ENCODE measurements at places on chromosomes 5 and 9. TPM values are rescaled to one million over a fixed set of nuclear protein-coding genes. Genes with fewer than 3 reads are reported as not detected.

Gene GARNL3
- total RNA-seq: 74.7 TPM

Gene GABRA1
- total RNA-seq: 25.3 TPM

Gene GABRB2
- 31.1 TPM for total RNA-seq

Gene GPX8
- 69.8 TPM for total RNA-seq

Gene PLCXD3
- total RNA-seq: 25.9 TPM

Gene VPS13A
- 25.6 TPM for total RNA-seq

Gene RBM22
- 45.2 TPM for total RNA-seq

Gene P4HA2
- total RNA-seq: 44.1 TPM

Gene ADCY2
- 25.4 TPM for total RNA-seq

Gene KCNMB1
- total RNA-seq: 0.30 TPM

Gene C9orf50
- total RNA-seq: 0.44 TPM

Gene ACOT12
- 3.8 TPM for total RNA-seq

Gene CCDC69
- total RNA-seq: 2.4 TPM

Gene CDX1
- total RNA-seq: 0.28 TPM

Gene CARTPT
- total RNA-seq: 5.0 TPM

Gene ABLIM3
- 32.6 TPM for total RNA-seq

Gene ELOVL7
- 4.6 TPM for total RNA-seq

Gene CDC20B
- 1.9 TPM for total RNA-seq

Gene GNG10
- total RNA-seq: 50.9 TPM

Gene INSL4
- total RNA-seq: not detected

Gene SAXO1
- total RNA-seq: 0.17 TPM

Gene ANKRD20A1
- total RNA-seq: 8.9 TPM

Gene VAV2
- 18.4 TPM for total RNA-seq

Gene TSC1
- total RNA-seq: 48.5 TPM

Gene C5orf34
- 4.7 TPM for total RNA-seq

Gene PLAC8L1
- 0.39 TPM for total RNA-seq

Gene CCNO
- total RNA-seq: 0.20 TPM

Gene C5orf22
- total RNA-seq: 19.7 TPM

Gene IFNA2
- total RNA-seq: not detected

Gene SPATA6L
- 5.9 TPM for total RNA-seq

Gene NSMF
- 29.7 TPM for total RNA-seq

Gene FASTKD3
- 17.0 TPM for total RNA-seq

Gene ANKHD1
- 65.6 TPM for total RNA-seq

Gene TICAM2
- 2.3 TPM for total RNA-seq

Gene FCN2
- not detected for total RNA-seq

Gene ECM2
- total RNA-seq: 102 TPM

Gene IL9
- not detected for total RNA-seq

Gene DBH
- total RNA-seq: 0.50 TPM

Gene DDX31
- total RNA-seq: 10.5 TPM

Gene GLDC
- total RNA-seq: 20.3 TPM

Gene PTPRD
- 97.4 TPM for total RNA-seq

Gene SELENOP
- 305 TPM for total RNA-seq

Gene CBY3
- not detected for total RNA-seq

Gene KLHL9
- 42.2 TPM for total RNA-seq

Gene PCDHB13
- 8.7 TPM for total RNA-seq

Gene PDLIM4
- 28.1 TPM for total RNA-seq

Gene NADK2
- 90.4 TPM for total RNA-seq

Gene WDR31
- 4.8 TPM for total RNA-seq

Gene PCDHB8
- total RNA-seq: 1.7 TPM

Gene CCNI2
- 1.3 TPM for total RNA-seq

Gene STARD4
- total RNA-seq: 97.6 TPM

Gene CDC25C
- total RNA-seq: 4.4 TPM

Gene PTGER4
- 13.9 TPM for total RNA-seq

Gene ARHGEF39
- total RNA-seq: 0.79 TPM

Gene CD274
- total RNA-seq: 1.4 TPM

Gene TEK
- total RNA-seq: 15.8 TPM

Gene FTMT
- total RNA-seq: not detected

Gene RANBP17
- 95.4 TPM for total RNA-seq

Data from spinal cord (tissue), 10 donors.